ENCODE measurements at places on chromosomes 11 and 22. TPM values are rescaled to one million over a fixed set of nuclear protein-coding genes. Genes with fewer than 3 reads are reported as not detected.
A peak's percentile ranks its signal among the peaks of the same experiment; 100 is the strongest.

DNA sequence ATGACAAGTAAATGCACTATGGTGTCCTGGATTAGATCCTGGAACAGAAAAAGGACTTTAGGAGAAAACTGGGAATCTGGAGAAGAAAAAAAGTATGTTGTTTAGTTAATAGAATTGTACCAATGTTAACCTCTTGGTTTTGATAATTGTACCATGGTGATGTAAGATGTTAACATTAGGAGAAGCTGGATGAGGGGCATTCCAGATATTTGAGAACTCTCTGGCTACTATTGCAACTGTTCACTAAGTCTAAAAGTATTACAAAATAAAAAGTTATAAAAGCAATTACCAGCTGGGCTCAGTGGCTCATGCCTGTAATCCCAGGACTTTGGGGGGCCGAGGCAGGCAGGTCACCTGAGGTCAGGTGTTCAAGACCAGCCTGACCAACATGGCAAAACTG is 66.5 kb downstream of the EXT2 start:
- DNase-seq, result no peak

GRCh38 chr22:35092406-35092805 is 26.4 kb downstream of the ISX start:
- no peak for DNase-seq

DNA sequence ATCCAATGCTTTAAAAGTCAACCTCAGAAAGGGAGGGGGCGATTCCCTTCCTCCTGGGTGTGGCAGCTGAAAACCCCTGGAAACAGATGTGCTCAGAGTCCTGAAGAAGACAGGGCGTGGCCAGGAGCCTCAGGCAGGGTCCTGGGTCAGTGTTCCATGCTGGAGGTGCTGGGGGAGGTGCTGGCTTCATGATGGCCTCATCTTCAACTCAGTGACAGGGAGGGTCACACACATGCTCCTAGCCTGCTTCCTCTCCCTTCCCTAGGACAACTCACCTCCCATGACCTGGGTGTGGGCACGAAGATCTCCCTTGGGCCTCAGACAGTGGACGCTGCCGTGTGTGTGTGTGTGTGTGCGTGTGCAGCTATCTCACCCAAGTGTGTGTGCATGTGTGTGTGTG is 245.6 kb upstream of the B3GAT1 start:
- peak; percentile 86 for DNase-seq

GRCh38 chr22:38879108-38879729 is 7.2 kb upstream of the CBX6 start:
- DNase-seq, result no peak

GRCh38 chr22:42922374-42923191 is 65.5 kb upstream of the ARFGAP3 start:
- DNase-seq, result no peak

GRCh38 chr11:60170566-60170965 is 12.3 kb downstream of the MS4A6A start:
- no peak for DNase-seq

GRCh38 chr22:43923631-43924464 is at the start of gene PNPLA3:
PNPLA3 (plus strand) TSS chr22:43923805; CDS start chr22:43923912, 107 bp downstream.
- DNase-seq, result no peak

DNA sequence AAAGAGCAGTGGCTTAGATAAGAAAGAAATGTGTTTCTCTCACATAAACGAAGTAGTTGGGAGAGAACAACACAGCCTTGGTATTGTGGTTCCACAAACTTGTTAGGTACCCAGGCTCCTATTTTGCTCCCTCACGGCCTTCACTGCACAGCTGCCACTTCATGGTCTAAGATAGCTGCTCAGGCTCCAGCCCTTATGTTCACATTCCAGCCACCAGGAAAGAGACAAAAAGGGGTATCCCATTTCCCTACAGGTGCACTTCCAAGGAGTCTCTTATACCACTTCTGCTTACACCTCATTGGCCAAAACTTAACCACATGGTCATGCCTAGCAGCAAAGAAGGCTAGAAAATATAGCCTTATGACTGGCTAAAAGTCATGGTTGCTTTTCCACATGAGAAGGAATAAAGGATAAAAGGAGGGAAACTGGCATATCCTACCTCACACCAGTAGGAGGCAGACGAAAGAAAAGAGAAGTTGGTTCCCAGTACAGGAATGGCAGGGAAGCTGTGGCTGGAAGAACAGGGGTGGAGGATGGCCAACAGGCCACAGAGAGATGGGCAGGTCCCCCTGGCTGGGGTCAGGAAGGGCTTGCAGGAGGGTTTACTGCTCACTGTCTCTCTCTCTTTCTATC is 5.4 kb upstream of the HDHD5 start:
- DNase-seq, result no peak

GRCh38 chr11:64120951-64121569 is 44.9 kb downstream of the MACROD1 start:
- no peak for DNase-seq

GRCh38 chr11:79940165-79940564 is 499.3 kb upstream of the TENM4 start:
- DNase-seq, result no peak

MMP27 gene
- total RNA-seq, result 0.45 TPM

GRCh38 chr11:30107899-30108298 is 91.1 kb upstream of the KCNA4 start:
- DNase-seq, result no peak

HSCB gene
- total RNA-seq, result 13.7 TPM

GLYAT gene
- total RNA-seq, result not detected

DNA sequence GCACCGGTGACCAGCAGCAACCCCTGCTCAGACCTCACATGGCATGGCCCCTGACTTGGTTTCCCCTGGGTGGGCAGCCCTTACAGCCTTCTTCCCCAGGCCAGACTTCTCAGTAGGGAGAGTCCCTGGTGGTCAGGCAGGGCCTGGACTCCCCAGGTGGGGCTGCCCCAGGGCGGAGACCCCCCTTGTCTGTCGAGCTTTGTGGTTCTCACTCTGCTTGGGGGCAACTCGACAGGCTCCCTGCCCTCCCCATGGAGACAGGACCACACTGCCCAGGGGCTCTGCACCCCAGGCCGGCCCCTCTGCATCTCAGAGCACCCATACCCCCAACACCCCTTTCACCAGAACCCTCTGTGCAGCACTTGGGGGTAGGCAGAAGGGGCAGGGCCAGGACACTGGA is 87.7 kb downstream of the MORC2 start:
- no peak for DNase-seq

TMEM151A gene
- total RNA-seq, result 0.71 TPM

DNA sequence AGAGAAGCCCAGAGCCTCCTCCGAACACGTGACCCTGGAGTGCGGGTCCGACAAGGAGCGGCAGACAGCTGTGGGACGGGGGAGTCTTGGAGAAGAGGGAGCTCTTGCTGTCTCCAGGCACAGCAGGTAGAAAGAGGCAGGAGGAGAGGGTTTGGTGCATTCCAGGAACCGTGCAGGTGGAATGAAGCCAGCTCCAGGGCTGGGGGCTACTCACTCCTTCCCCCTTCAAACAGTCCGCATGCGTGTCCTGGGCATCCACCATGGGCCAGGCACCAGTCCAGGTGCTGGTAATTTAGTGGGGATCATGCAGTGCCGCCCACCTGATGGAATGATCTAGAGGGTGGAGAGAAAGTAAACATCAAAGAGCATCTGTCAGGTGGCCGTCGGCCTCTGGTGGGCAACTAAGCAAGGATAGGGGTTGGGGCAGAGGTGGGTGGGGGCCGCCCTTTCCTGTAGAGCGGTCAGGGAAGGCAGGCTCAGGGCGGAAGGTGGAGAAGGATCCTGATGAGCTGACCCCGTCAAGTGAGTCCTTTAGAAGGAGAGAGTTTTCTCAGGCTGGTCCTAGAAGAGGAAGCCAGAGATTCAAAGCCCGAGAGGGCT is 850.0 kb downstream of the TBC1D22A start:
- no peak for DNase-seq

OTOG gene
- not detected for total RNA-seq

- DNase-seq, result no peak
These were observed 226.9 kb upstream of the B3GAT1 start for GRCh38 chr11:134638796-134639430.

DNA sequence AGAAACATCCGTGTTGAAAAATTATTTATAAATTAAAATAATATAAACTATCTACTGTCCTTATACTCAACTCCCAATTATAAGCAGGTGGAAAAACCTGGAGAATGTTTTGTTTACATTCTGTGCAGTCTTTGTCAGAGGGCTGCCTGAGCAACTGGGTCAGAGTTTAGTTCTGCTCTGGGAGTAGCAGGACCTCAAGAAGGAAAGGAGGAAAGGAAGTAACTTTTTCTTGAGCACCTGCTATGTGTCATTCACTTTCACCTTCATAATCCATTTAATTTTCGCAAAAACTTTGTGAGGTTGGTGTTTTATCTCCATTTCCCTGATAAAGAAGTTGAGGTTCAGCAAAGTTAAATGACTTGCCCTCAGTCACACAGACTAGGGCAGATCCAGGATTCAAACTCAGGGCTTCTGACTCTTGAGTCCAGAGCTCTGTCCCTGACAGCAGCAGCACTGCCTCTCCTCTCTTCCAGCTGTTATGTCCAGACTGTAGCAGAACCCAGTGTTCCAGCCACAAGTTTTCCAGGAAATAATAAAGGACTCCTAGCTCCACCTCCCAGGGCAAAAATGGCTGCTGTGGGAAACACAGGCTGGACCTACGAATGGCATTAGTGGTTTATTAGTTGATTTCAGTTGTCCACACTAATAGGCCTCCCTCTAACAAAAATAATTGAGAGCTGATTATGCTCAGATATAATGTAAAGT is 6.4 kb downstream of the CD3E start:
- peak; percentile 60 for DNase-seq

DNA sequence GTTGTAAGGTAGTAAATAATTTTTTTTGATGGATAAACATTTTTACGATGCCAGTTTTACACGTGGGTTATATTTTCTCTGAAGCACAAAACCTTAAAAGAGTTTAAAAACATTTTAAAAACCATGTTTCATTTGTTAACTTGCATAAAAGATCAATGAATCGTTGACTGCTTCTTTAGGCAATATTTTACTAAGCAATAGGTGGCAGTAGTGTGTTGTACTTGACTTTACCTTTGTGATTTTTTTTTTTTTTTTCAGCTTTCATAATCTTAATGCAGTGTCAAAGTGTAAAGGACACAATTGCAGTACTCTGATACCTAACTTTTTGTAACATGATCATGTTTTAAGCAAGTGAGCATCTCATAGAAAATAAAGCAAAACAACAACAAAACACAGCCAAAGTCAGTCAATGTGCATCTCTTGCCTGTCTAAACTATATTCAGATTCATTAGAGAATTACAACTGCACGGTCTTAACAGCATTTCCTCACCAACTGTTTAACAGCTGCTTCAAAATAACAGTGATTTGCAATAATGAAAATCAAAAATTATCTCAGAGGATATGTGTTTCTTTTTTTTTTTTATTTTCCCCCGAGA is 27.7 kb downstream of the DNAJC24 start:
- DNase-seq, result no peak

TRIM29 gene
- total RNA-seq, result 0.66 TPM

GRCh38 chr22:38062791-38063190 is 5.6 kb downstream of the PICK1 start:
- no peak for DNase-seq

EFCAB6 gene
- 2.7 TPM for total RNA-seq

GRCh38 chr11:60847896-60848295 is 6.0 kb downstream of the CCDC86 start:
- DNase-seq, result no peak

- DNase-seq, result no peak
These were observed 18.7 kb downstream of the TMPRSS13 start for GRCh38 chr11:117910525-117910924.

SHANK3 gene
- 13.3 TPM for total RNA-seq

OR52E8 gene
- not detected for total RNA-seq

SLC22A25 gene
- not detected for total RNA-seq

GRCh38 chr11:10743354-10744000 is 7.6 kb upstream of the CTR9 start:
- DNase-seq, result no peak

DBX1 gene
- total RNA-seq, result not detected

- DNase-seq, result no peak
These were observed 12.0 kb downstream of the MUC5B start for GRCh38 chr11:1234771-1235305.

DNA sequence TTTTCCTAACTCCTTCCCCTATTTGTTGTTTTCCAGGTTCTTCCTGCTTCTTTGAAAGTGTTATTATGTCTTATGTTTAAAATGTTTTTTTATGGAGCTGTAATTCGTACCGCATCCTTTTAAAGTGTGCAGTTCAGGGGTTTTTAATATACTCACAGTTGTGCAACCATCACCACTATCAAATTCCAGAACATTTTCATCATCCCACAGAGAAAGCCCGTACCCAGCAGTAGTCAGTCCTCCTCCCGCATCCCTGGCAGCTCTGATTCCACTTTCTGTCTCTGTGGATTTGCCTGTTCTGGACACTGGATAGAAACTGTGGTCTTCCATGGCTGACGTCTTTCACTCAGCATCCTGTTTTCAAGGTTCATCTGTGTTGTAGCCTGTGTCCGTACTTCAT is 73.7 kb downstream of the JAM3 start:
- DNase-seq, result no peak
